ENCODE measurements at places on chromosomes 5 and 9.

DNA sequence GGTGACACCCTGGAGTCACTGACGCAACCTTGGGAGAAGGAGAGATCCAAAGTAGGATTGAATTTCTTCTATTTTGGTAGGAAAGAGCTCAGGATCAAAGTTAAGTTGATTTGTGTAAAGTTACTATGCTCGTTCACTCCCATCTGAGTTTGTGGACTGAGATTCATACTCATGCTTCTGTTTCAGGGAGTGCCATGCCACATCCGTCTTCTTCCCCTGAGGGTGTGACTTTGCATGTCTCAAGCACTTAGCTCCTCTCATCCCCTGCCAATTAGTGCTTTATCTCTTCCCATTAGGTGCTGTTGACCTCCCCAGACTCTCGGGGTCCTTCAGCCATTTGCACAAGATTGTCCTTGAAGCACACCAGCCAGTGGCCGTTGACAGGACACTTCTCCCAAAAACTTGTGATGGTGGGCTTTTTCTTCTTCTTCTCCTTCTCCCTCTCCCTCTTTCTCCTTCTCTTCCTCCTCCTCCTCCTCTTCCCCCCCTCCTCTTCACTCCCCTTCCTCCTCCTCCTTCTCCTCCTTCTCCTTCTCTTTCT lies 232.2 kb upstream of the KLF4 start:
- no peak for DNase-seq

DNA sequence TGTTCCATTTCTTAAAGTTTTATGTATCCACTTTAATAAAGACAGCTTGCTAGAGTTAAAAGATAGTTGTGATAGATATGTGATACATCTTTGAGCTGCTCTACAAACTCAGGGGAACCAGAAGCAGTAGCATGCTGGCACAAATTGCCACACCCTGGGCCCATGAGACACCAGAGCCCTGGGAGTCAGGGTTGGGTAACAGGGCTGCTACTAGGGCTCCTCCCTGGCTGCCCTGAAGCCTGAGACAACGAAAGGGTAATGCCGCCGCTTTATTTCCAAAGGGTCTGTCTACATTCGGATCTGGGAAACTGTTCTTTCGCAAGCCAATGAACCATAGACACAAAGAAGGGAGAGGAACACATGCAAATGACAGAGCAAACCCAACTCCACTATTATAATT lies 29.2 kb downstream of the PTPN3 start:
- no peak for DNase-seq

DNA sequence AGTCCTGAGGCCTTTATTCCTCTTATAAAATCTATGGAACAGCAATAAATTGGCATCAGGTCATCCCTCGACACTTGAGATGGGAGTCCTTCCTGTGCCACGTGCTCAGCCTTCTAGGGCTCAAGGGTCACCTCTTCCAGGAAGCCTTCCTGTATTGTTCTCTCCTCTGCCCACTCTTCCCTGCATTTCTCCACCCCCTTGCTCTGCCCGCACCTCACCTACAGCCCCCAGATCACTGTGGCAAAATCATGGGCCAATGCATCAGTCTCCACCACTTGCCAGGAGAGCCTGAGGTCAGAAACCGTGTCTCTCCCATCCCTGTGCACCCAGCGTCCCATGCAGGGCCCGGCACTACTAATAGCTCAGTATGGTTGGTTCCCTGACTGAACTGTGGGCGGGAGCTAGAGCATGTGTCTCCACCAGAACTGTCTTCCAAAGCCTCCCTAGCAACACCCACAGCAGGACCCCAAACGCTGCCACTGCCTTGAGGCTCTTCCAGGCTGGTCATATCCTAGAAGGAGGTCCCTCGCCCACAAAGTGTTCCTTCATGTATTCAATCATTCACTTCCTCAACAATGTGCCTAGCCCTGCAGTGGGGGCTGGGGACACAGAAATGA lies 13.5 kb downstream of the DUSP1 start:
- no peak for DNase-seq

DNA sequence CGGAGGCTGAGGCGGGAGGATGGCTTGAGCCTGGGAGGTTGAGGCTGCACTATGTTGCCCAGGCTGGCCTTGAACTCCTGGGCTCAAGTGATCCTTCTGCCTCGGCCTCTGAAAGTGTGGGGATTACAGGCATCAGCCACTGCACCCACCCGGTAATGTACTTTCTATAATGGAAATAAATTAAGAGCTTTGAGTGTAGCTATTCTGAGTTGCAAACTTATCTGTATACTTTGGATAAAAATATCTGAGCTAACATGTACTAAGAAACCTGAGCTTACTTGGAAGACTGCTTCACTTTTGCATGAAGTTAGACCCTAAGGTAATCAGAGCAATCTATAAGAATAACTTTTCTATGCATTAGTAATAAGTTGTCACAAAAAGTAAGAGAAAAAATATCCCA lies 50.0 kb downstream of the UNC13B start:
- no peak for DNase-seq

GRCh38 chr5:151682751-151683331 lies 3.9 kb downstream of the SPARC start:
- no peak for DNase-seq

GRCh38 chr5:94192658-94193391 lies 425.6 kb downstream of the KIAA0825 start:
- DNase-seq: no peak

Measured in stimulated activated CD4-positive, alpha-beta T cell treated with anti-CD3 and anti-CD28 coated beads, Interleukin-15, amount 100 ng/mL, for 1 hour (primary cell).